ENCODE measurements at places on chromosomes 1 and 21.

- no peak for DNase-seq
Observed at GRCh38 chr1:184060316-184060715, 8.8 kb downstream of the TSEN15 start.

DNA sequence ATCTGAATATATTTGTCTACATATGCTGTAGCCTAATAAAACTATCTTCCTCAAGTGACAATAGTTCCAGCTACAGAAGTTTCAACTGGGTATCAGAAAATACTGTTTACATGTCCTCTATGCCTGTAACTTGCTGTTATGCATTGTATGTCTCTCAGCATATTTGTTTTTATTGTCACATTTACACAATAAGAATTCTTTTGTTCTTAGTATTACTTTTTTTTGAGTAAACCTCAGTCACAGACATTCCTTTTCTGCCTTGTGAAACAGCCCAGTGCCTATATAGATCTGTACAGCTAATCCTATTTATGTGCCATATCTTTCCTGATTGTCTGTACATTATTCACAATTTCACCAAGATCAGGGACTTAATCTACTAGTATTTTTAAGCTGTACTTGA, 565.2 kb downstream of the NEGR1 start:
- DNase-seq, result no peak

DNA sequence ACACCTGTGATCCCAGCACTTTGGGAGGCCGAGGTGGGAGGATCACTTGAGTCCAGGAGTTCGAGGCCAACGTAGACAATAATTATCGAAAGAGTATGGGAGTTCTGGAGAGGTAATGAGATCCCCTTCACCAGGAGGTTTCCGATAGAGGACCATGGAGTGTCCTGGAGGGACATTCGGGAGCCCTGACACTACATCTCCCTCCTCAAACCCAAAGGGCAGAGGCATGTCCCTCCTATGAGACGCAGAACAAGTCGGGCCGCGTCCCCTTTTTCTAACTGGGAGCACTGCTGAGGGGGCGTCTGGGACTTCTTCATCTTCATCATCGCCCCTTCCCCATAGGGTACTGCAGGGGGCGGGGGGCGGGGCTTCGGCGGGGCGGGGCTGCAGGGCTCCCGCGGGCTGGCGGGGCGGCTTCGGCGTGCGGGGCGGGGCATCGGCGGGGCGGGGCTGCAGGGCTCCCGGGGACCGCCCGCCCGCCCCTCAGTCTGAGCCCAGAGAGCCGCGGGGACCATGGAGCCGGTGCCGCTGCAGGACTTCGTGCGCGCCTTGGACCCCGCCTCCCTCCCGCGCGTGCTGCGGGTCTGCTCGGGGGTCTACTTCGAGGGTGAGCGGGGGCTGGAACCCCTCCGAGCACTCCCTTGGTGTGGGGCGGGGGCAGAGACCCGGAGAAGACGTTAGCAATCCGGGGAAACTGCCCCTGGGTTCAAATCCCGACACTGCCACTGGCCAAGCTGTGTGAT, at the start of gene THEMIS2:
THEMIS2 (plus strand) TSS at position 486 of the 743 bp plus-strand sequence; CDS start at position 514, 28 bp downstream.
- DNase-seq, result no peak

DNA sequence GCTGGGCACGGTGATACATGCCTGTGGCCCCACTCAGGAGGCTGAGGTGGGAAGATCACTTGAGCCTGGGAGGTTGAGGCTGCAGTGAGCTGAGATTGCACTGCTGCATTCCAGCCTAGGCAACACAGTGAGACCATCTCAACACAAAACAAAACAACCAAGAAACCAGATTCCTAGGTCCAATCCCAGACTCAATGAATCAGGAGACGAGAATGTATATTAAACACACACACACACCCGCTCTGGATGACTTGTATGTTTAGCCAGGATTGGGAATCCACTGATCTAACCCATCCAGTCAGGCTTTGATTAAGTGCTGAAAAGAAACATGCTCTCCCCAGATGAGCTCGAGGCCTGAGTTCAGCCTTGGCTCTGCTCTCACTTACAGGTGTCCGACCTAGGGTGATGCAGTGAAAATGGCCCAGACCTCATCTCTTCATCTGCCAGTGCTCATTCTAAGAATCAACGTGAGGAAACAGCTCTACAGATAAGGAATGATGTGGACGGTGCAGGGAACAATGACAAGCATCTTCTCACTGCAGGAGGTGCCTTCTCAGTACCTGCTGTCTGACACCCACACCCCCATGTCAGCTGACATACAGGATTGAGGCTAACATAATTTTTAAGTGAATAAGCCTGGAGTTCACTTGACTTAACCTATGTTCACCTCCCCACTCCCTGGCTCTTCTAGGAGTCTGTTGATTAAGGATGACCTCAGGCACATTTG, 15.3 kb upstream of the SRSF4 start:
- DNase-seq, result no peak

- no peak for DNase-seq
Observed at GRCh38 chr1:231814021-231814420, 187.4 kb downstream of the DISC1 start.

DNA sequence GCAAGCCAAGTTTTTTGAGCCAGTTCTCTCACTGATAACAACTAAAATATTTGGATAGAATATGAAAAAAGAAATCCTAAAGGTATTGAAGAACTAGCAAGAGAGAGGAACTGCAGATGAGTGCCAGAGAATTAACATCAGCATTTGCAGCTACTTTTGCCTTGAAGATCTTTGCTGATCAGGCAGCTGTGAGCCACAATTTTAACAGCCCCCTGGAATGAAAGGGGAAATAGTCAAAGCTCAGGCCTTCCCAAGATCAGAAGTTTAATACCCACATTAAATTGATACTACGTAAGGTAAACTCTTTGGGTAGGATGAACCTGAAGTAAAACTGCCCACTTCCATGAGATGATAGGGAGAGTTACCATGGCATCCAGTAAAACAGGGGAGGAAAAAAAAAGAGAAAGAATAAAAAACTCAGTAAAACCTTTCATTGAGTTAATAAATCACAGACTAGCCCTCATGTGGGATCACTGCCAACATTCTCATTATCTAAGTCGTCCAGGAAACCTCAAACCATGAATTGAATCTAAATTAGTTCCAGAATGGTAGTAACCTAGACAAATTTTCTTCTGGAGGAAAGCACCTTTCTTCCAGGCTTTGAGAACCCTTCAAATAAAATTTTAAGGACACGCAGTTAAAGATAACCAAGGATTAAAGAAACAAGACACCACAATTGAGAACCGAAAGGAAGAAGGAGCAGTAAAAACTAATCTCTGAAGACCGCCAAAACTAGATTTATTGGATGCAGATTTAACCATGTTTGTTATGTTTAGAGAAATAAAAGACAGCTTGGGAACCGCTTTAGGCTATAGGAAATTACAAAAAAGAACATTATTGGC, 28.3 kb downstream of the SCP2 start:
- no peak for DNase-seq

DNA sequence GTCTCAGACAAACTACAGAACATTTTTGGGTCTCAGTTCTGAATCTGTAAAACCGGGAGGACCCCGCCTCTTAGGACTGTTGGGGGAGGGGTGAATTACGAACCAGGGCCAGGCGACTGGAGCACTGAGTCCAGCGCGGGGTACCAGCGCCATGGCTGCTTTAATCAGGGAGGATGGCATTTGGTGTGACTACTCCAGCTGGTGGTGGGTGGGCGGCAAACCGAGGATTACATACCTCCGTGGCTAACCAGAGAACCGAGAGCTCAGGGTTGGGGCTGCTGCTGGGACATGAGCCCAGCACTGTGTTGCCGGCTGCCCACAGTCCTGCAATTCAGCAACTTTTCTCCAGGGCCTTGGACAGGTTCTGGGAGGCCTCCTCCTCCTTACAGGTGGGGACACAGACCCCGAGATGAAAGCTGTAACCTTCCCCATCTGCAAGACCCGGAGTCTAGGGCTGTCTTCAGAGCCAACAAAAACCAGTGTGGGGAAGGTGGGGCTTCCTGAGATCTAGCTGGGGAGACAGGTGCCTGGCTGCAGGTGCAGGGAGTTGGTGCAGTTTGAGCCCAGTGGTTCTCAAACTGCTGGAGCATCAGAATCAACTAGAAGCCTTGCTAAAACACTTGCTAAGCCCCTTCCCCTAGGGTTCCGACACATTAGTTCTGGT, 273.5 kb downstream of the FOXD2 start:
- no peak for DNase-seq

DNA sequence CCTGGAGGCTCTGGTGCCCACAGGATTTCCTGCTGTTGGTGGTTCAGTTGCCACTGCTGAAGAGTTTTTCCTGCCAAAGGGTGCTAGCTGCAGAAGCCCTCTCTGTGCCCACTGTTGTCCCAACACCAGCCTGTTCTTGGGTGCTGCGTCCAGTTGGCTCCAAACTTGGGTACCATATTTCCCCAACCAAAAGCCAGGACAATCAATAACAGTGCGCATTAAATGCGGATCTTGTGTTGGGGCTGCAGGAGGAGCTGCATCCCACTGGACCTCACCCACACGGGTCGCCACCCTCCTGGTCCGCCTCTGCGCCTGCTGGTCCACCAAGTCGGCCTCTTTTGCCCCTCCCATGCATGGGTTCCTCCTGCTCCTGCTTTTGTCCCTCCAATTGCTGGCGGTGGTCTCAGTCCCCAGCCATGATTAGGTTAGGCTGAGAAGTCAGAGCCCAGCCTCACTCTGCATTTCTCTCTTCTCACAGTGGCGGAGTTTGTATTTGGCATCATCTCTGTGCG, 9.8 kb downstream of the ABCG1 start:
- no peak for DNase-seq

- no peak for DNase-seq
Observed at GRCh38 chr21:37199057-37199924, 67.8 kb downstream of the VPS26C start.

DNA sequence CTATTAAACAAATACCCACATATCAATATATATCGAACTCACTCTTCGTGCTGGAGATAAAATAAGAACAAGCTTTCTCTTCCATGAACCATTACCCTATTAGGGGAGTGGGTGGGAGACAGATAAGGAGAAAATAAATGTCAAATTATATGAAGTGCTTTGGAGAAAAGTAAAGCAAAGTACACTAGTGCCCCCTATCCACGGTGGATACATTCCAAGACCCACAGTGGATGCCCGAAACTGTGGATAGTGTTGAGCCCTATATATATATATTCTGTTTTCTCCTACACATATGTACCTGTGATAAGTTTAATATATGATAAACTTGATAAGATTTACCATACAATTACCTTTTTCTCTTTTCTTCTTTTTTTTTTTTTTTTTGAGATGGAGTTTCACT, 54.6 kb downstream of the FH start:
- DNase-seq, result no peak

- DNase-seq, result no peak
Observed at GRCh38 chr1:40396420-40396819, 22.9 kb downstream of the SMAP2 start.

GRCh38 chr1:29269382-29269781, 33.1 kb downstream of the PTPRU start:
- DNase-seq, result no peak

DNA sequence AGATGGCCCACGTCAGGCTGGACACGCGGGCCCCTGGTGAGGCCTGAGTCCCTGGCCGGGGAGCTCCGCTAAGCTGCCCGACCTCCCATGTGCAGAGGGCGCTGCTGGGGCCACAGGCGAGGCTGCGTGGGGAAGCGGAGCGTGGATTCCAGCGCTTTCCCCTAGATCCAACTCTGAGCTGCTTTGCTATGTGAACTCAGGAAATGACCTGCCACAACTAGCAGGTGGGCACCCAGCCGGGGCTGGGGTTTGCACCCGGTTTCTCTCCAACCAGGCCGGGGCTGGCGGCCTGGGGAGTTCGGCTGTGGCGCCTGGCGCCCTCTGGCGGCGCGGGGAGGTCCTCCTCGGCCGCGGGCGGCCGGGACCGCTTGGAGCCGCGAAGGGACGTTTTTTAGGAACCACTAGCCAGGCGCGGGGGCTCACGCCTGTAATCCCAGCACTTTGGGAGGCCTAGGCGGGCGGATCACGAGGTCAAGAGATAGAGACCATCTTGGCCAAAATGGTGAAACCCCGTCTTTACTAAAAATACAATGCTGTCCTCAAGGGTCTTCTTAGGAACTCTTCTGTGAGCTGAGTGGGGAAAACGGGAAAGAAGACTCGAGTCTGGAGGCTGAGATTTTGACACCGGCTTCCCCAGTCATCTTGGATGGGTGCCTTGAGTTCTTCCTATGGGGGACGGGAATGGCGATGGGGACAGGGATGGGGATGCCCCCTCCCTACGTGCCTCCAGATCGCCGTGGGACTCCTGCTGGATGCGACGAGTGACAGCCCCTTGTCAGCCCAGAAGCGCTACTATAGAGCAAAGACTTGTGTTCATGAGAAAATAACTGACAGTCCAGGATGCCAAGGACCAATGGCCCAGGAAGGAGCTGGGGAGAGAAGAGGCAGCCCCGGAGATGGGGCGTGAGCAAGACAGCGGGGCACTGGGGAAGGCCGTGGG, 12.6 kb downstream of the PYCR2 start:
- no peak for DNase-seq

- DNase-seq, result no peak
Observed at GRCh38 chr1:11649237-11649623, 5.0 kb downstream of the FBXO2 start.

- no peak for DNase-seq
Observed at GRCh38 chr1:162366671-162367070, 10.0 kb downstream of the SPATA46 start.

DNA sequence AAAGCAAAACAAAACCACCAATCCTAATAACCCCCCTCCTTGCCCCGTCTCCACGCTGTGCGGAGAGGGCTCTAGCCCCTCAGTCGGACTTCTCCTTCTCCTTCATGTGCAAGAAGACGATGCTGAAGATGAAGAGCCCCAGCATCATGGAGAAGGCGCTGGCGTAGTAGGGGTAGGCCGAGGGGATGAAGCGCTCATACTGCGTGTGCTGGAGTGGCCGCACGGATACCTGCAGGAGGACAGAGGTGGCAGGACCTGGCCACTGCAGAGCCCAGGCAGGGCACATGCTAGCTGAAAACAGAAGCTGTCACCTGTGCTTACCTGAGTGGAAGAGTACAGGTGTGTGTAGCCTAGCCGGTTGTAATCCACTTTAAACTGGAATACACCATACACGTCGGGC, 8.9 kb downstream of the DDOST start:
- no peak for DNase-seq

DNA sequence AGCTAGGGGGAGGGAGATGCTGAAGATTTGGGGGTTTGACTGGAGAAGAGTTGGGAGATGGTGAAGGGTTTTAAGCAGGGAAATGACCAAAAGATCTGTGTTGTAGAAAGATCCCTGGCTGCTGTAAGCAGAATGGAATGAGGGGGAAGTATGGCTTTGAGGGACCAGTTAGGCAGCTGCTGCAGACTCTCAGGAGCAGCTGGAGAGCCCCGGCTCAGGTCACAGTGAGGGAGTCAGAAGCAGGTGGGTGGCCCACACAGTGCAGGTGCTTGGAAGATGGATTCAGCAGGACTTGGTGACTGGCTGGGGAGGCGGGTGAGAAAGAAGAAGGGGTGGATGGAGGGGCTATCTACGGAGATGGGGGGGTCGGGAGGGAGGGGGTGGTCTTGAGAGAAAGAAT, 35.7 kb downstream of the EDN2 start:
- no peak for DNase-seq

GRCh38 chr1:109790735-109791494, 27.2 kb upstream of the EPS8L3 start:
- peak; percentile 94 for DNase-seq

Measured in CMK (cell line).